ENCODE measurements at places on chromosomes 1 and 21.
A peak's percentile ranks its signal among the peaks of the same experiment; 100 is the strongest.

DNA sequence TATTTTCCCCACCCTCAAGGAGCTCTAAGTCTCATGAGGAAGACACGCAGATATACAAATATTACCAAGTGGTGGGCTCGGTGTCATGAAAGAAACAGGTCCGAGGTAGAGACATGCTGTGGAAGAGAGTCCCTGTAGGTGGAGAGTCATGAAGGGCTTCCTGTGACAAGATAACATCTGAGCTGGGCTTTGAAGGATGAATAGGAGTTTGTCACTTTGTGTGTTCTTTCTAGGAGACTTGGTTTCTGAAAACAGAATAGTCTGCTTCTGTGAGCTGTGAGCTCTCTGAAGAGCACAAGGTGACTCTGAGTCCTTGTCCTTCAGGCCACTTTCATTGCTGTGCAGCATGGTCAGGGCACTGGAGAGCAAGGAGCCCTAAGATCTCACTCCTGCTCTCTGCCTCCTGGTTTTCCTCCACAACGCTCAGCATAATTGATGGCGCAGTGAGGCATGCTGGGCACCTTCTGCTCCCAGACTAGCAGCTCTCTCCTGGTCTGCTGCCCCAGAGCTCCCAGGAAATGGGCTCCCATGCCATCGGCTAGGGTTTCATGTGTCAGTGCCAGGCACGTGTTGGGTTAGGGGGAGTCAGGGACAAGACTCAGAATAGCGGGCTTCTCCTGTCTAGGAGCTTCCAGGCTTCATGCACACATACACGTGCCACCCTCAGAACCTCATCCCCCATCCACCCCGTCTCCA, 209.9 kb upstream of the CSF3R start:
- DNase-seq: no peak

DNA sequence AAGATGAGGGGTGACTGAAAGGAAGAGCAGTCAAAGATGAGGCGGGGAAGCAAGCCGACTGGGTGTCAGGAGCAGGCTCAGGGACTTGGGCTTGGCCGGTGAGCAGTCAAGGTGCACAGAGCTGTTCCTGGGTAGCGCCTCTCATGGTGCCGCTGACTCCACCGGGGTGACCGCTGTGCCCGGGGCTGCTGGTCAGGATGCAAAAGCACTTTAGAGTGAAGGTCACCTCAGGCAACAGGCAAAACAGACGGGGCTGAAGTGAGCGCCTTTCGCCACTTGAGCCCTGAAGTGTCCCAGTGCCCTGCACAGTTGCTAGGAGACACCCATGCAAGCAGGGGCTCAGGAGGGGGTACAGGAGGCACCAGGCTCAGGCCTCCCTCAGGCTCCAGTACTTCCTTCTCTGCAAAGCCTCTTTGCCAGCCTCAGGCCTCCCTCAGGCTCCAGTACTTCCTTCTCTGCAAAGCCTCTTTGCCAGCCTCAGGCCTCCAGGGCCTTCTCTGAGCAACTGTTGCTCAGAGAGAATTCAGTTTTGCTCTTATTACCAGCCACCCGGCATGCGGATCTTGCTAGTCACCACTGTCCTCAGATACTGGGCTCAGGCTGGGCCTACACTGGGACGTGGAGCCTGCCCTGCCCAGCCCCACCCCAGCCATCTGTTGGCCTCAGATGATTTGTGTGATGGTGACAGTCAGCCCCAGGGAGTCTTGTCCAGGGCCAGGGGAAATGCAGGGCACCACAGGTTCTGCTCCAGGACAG, 99.7 kb upstream of the IRF2BP2 start:
- no peak for DNase-seq

GRCh38 chr1:177783051-177783450, 186.8 kb downstream of the SEC16B start:
- no peak for DNase-seq

DNA sequence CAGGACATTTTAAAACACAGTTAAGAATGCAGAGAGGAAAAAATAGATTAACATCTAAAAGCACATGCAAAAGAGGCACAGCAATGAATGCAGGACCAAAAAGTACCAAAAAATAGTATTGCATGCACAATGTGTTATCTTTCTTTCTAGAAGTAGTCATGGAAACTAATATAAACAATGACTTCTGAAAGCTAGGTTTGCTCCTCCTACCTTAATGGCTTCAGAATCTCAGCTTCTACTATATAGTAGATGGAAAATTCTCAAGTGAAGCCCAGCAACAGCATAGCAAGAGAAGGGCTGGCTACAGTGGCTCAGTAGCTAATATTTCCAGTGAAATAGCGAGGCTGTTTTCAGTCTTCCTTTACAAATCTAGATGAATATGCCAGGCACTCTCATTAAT, 125.1 kb downstream of the CRB1 start:
- no peak for DNase-seq

GRCh38 chr1:234564035-234565029, 45.6 kb downstream of the IRF2BP2 start:
- DNase-seq: peak; percentile 58

DNA sequence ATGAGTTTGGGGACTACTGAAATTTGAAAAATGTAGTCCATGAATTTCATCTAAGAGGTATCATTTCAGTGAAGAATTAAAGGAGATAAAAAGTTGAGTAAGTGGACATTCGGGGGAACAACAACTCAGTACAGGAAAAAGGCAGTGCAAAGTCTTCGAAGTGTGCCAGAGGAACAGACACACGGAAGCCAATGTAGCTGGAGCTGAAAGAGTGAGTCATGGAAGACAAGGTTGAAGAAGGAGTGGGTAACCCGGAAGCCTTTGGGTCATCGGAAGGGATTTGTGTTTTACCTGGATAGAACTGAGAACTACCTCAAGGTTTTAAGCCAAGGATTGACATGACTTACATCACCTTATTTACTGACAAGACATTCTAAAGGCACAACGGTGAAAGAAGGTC, 733.4 kb downstream of the NCAM2 start:
- no peak for DNase-seq

- DNase-seq: no peak
These were observed 9.6 kb downstream of the DHRS3 start for GRCh38 chr1:12608311-12608957.

- no peak for DNase-seq
These were observed 6.2 kb downstream of the DHX9 start for GRCh38 chr1:182845379-182845778.

- no peak for DNase-seq
These were observed 12.3 kb upstream of the LRRC8D start for GRCh38 chr1:89808441-89809117.

DNA sequence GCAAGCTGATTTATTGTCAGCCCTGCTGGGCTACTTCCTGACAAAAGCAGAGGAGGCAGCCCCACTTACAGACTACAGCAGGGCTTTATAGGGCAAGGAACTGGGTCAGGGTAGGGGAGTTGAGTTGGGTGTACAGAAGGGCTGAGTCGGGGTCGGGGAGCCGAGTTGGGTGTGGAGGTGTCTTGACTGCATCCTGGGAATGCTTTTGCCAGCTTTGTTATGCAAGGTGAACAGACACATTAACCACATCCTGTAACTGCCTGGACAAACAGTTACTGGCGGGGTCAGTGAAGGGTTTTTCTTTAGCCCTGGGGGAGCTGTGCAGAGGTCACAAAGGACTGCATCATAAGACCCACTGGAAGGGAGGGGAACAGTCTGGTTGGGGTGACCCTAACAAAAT, 39.1 kb upstream of the GBP5 start:
- no peak for DNase-seq

DNA sequence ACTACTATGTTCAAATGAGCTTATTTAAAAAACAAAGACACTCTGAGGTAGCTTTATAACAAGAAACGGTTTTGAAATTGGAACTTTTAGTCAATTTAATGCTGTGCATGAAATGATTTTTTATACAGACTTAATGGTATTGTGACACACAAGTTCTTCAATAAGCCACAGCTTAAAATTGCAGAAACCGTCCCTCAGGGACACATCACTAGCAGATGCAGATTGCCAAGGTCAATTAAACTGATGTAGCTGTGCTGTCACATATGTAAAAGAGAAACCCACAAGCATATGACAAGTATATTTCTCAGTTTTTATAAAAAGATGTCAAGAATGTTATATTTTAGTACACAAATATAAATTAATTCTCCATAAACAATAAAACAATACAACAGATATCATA, 366.9 kb downstream of the DPYD start:
- no peak for DNase-seq

- DNase-seq: no peak
These were observed 127.3 kb downstream of the GABPA start for GRCh38 chr21:25862112-25862511.

- DNase-seq: no peak
These were observed 184.7 kb upstream of the SGIP1 start for GRCh38 chr1:66349242-66349641.

- no peak for DNase-seq
These were observed 280.3 kb upstream of the GJB5 start for GRCh38 chr1:34474566-34474965.

GRCh38 chr1:220927442-220927841, 48.2 kb downstream of the HLX start:
- no peak for DNase-seq

DNA sequence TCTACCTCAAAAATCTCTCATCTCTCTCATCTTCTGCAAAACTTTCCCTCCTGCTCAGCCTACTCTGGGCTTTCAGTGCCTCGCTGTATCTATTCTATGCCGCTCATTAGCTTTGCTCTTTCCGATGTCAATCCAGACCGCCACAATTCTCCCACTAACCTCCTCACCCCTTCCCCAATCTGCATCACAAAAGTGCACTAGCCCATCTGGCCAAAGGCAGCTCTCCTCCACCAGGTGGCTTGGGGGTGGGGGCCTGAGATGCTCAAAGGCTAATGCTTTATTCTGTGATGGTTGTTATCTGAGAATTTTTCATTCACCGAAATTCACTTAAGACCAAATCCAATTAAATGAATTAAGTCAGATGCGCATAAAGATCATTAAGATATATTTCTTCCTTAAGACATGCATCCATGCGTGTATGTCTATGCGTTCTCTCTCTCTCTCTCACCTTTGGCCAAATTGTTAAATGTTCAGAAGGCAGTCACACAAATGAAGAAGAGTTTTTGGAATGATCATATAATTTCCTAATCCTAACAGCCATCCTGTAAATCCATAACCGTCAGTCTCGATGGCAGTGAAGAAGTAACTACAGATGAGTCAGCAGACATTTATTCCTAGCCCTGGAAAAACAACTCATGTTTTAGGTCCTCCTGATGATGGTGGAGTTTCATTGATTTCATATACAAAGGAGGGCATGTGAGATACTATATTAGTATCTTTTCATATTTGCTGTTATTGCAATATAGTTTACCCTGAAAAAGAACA, 111.3 kb downstream of the C1orf21 start:
- no peak for DNase-seq

DNA sequence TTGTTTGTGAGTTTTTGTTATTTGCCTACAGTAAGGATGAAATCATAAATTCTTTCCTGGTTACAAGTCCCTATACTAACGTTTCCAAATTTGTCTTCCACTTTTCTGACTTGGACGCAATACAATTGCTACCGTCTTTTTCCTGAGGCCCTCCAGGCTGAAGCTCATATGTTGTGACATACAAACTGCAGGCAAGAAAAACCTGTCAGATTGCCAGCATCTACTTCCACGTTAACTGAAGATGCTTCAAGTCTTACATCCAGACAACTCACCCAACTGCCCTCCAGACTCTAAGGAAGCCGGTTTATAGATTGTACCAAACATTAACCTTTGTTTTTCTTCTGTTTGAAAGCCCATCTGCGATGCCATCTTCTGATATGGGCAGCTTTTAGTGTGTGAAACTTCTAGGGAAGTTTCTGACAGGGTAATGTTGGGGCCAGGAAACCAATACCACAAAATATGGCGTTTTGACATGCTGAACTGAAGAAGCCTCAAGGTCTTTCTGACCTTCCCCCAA, 21.4 kb upstream of the RNF11 start:
- DNase-seq: peak; percentile 64

DNA sequence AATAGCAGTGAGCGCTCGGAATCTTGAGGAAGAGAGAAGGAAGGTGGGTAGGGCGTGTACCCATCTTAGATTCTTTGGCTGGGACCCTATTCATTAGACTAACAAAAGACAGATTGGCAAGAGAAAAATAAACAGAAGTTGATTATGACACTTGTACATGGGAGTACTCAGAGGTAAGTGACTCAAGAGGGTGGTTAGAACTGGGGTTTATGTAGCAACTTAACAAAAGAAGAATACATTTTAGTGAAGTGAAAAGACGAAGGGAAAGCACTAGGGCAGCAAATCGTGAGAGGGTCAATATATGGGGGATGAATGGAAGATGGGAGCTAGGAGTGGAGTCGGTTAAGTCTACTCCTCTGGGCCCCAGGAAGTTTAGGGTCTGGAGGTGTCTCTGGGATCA, 25.8 kb upstream of the RCC2 start:
- no peak for DNase-seq

- DNase-seq: peak; percentile 45
These were observed at the start of gene PLEKHN1 for GRCh38 chr1:966135-966703. PLEKHN1 (plus strand) TSS chr1:966482; CDS start chr1:966532, 50 bp downstream.

DNA sequence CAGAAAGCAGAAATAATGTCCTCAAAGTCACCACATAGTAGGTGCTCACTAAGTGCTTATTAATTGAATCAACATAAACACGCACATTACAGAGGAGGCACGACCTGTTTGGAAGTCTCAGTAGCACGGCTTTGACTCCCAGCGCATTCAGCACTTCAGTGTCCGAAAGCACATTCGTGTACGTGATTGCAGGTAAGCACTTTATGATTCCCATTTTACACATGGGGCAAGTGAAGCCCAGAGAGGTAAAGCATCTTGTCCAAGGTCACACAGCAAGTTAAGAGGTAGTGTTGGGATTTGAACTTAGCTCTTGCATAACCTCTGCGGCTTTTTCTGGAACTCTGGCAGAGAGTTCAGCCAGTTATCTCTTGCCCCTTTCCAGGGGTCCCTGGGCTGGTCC, 85.2 kb upstream of the WNT4 start:
- DNase-seq: no peak

DNA sequence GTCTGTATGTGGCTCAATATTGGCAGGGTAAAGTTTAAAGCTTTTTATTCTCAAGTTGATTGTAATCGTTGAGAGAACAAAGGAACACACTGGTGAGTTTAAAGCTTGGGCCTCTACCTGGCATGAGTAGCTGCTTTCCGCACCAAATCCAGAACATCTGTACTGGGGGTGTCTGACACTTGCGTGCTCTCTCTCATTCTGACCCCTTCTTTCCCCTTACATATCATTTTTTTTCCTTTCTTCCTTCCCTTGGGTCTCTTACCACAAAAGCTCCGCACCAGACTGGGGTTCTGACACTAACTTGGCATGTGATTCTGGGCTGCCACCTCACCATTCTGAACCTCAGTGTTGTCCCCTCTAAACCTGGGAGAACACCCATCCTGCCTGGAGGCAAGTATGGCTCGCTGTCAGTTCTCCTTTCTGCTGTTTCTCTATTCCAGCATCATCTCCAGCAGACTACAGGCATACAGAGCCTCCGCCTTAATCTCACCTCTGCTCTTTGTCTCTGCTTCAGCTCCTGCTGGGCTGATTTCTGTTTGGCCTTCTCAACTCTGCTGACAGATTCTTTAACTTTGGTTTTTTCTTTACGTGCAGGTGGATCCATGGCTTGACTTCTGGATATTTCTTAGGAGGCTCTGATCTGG, 859 bp upstream of the ERMAP start:
- no peak for DNase-seq

- no peak for DNase-seq
These were observed 106.7 kb downstream of the FAF1 start for GRCh38 chr1:50853325-50853724.

GRCh38 chr1:5447503-5447960, 544.7 kb downstream of the NPHP4 start:
- DNase-seq: no peak

GRCh38 chr1:243658594-243659105, 191.4 kb downstream of the AKT3 start:
- no peak for DNase-seq

Measured in activated CD4-positive, alpha-beta T cell treated with anti-CD3 and anti-CD28 coated beads, Interleukin-10, Interleukin-2, amounts not matched to agents 100 ng/mL and 50 ng/mL, durations not matched to agents 16 hours and 8 hours (primary cell).